ENCODE measurements at places on chromosomes 2 and 18. TPM values are rescaled to one million over a fixed set of nuclear protein-coding genes. Genes with fewer than 3 reads are reported as not detected.

GRCh38 chr2:160583813-160584537 lies 90.4 kb upstream of the RBMS1 start:
- no peak for DNase-seq

- DNase-seq, result no peak
Measured at GRCh38 chr2:229901819-229902218, 20.0 kb downstream of the TRIP12 start.

DNA sequence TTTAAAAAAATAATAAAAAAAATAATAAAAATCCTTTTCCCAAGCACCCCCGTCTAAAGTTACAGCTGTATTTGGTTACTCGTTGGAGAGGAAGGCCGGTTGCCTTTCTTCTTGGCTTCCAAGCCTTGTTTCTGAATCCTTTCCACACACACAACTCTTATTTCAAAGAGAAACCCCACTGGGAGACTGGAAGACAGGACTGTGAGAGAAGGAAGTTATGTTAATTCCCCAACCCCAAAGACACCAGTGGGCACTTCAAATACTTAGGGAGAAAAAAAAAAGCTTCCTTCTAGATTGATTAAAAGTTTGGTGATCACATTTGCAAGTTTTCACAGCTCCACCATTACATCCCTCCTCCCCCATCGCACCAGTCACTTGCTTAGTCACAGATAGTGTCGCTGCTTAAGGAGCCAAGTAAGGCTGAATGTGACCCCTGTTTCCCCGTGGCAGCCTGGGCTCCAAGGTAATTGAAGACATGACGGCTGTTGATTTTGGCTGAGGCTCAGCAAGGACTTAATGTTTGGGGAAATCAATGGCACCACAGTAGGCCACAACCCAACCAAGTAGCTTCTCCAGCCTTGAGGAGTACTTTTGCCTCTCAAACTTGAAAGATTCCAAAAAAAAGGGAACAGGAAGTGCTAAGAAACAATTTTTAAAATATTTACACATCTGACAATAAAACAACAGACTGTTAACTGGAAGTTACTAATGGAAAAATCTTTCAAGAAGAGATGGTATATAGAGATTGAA lies 40.8 kb upstream of the FRZB start:
- DNase-seq, result no peak

DNA sequence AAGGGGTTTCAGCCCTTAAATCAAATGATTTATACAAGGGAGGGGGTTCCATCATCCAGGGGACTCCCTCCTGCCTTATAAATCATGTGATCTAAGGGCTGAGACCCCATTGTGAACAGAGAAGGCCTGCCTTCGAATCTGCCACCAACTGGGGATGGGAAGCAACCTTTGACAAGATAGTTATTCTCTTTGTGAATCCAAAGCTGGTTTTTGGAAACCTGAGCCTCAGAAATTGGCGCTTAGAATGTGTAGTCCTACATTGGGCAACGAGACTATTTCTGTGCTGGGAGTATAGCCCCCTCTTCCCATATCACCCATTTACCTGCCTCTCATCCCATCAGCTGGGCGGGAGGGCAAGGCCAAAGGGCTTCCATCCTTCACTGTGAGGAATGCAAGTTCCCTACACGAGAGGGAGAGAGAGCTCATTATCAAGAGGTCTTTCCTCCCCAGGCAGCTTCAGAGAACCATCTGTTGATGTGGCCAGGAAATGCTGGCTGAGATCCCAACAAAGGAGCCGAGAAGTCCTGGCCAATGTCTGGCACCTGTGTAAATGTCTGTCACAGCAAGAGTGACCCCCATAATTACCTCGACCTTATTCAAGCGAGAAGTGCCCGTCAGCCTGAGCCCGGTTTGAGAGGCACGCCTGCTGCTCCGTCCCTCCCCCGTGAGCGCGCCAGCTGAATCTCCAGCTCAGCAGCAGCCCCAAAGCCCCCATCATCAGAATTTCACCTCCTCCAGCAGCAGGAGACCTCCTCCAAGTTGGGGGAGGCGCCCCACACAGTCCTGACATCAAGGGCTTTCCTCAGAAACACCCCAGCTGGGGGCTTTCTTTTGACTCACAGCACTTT lies 48.4 kb upstream of the APCDD1 start:
- DNase-seq, result no peak

DNA sequence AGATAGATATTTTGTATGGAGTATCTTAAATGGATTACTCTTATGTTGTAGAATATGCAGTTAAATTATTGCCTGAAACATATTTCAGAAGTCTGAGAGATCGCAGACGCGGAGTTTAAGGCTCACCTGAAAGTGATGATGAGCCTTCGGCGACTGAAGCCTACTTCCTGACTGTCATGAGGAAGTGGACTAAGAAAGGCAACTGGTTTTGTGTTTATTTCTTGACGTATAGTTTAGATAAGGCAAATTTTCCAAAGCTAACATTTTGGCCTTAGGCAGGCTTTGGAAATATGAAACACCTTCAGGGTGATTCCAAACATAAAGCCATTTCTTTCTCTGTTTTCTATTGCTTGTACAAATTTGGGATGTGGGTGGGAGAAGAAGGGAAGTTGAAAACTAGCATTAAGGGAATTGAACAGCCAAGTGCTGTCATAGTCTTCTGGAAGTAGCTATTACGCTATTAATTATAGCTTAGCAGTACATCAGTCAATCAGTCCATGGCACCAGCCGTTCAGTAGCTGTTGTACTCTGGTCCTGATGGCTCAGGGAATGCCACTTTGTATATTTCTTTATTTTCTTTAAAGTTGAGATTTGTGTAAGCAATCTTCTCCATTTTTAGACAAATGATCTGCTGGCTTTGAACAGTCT lies 1.5 kb downstream of the GRHL1 start:
- DNase-seq, result no peak

DNA sequence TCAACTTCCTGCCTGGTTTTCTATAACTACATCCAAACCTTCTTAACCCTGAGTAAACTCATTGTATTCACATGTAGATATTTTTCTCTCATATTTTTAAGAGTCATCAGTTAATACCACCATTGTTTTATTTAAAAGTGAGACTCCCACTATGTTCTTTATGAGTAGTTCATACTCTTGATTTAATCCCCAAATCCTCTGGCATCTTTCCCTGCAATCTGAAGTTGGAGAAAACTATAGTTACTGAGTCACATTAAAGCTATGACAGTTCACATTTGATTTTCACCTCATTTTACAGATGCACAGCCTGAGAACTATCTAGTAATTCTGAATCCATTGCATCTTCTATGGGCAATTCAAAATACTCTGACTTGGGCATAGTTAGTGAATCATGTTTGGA lies 1358.7 kb upstream of the NRXN1 start:
- DNase-seq, result no peak

- no peak for DNase-seq
Measured at GRCh38 chr2:128282976-128283810, 35.5 kb downstream of the HS6ST1 start.

DNA sequence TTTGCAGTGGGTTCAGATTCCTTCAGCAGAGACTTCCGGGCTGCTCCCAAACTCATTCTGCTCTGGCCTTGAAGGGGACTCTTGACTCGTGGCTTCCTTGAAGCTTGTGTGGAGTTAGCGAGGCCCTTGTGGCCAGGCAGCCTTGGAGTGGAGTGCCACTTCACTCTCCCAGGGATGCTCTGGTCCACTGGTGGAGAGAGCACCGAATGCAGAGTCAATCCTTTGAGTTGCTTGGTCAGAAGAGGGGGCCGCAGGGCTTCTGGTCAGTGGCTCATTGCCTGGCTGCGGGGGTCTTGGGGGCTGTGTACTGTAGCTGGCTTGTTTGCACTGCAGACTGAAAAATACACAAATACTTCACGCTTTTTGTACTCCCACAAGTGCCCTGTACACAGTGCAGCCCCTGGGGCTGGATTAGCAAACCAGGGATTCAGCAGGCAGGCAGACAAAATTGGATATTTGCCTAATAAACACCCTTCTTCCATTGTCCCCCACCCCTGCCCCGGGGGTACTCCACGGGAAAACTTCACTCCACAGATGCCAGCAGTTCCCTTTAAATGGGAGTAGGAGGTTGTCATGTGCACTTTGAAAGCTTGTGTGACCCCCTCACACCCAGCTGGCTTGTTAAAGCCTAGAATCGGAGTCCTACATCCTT lies 3.2 kb downstream of the GLI2 start:
- peak; percentile 39 for DNase-seq

DNA sequence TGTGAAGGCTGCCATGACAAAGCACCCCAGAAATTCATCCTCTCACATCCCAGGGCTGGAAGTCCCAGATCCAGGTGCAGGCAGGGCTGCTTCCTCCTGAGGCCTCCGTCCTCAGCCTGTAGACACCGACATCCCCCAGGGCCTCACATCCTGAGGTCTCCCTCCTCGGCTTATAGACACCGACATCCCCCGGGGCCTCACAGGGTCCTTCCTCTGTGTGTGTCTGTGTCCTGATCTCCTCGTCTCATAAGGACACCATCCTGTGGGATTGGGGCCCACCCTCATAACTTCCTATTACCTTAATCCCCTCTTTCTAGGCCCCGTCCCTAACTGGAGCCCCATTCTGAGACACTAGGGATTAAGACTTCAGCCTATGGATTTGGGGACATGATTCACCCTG lies 92.0 kb upstream of the SNTG2 start:
- DNase-seq, result no peak

DNA sequence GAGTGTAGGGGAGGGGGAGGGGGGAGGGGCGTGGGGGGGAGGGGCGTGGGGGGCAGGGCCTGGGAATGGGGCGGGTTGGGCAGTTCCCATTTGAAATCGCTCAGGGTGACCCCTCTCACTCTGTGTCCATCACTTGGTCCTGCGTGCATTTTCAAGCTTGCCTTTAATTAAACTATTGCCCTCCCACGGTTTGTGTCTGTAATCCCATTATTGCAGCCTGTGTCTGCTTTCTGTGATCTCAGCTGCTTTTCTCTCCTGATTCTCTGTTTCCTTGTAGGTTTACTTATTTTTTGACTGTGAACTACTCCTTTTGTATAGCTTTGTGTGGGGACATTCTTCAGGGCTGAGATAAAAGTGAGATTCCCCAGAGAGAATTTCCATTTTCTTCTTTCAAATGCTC lies 1.3 kb downstream of the DCDC2C start:
- DNase-seq, result no peak

GRCh38 chr2:112143150-112143549 lies 5.0 kb downstream of the FBLN7 start:
- peak; percentile 12 for DNase-seq

CDH2 gene
- total RNA-seq, result 0.14 TPM

KLHL29 gene
- 0.09 TPM for total RNA-seq

SP9 gene
- not detected for total RNA-seq

C2orf74 gene
- total RNA-seq, result 7.8 TPM

HOXD4 gene
- total RNA-seq, result not detected
